Hypothalamus (tissue), 51 donors: ENCODE measurements at places on chromosomes 12 and 14.
A peak's percentile ranks its signal among the peaks of the same experiment; 100 is the strongest.

DNA sequence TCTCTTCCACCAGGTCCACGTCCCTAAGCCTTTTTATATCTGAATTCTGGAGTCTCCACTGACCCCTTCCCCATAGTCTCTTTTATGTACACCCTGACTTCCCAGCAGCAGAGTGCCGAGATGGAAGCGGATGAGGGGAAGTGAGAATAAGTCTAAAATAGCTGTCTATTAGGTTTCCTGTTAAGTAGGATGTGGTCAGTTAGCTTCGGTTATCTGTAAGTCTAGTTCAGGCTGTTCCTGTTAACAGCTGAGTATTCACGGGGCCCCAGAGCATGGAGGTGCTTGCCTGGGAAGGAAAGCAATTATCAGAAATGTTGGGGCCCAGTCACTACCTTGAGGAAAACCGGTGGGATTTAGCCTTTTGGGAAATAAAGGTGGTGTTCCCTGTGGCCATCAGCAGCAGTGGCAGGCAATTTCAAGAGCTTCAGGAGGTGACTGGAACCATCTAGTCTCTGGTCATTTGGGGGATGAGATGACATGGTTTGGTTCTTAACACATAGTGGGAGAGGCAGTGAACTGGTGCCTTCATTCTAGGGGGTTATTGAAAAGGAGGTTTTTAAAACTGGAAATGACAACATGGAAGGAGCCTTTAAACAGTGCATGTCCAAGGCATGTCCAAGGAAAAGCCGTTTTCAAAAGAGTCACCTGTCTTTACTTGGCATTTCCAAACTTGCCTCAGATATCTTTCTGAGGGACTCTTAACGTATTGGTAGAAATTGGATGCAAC is 21.8 kb downstream of the CHST11 start:
- no peak for DNase-seq

GRCh38 chr14:51967521-51967920 is 21.8 kb upstream of the RTRAF start:
- DNase-seq, result no peak

- no peak for DNase-seq
Measured at GRCh38 chr14:36068777-36069534, 107.6 kb downstream of the PTCSC3 start.

DNA sequence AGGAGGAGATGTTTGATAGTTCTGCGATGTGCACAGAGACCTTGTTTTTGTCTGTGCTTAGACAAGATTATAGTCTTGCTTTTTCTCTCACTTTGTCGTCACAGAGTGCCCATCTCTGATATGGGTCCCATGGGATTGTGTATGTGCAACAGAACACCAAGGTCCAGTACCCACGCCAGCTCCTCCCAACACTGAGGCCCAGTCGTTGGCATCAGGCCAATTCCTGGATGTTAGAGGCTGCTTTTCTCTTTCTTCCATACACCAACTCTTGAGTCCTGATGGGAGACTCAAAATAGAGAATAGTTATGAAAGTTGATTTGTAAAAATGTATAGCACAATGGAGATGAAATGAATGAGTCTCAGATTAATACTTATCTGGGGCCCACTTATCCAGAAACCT is 22.7 kb upstream of the PRMT8 start:
- no peak for DNase-seq

DNA sequence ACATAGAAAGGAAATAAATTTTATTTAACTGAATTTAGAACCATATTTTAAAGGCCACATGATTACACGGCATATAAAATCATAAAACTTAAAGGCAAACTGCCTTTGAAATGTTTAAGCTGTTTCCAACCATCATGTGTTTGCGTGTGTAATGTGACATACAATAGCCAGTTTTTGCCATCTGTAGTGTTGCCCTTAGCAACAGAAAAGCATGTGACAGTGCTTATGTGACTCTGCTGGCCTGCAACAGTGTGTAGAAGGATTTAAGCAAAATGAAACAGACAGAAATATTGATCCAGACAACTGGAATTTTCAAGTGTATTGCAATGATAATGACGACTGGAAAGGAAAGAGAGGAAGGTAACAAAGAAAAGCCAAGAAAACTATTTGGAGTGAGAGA is 49.5 kb downstream of the TSPAN19 start:
- DNase-seq, result no peak

- no peak for DNase-seq
Measured at GRCh38 chr14:96824283-96824682, 27.1 kb downstream of the VRK1 start.

DNA sequence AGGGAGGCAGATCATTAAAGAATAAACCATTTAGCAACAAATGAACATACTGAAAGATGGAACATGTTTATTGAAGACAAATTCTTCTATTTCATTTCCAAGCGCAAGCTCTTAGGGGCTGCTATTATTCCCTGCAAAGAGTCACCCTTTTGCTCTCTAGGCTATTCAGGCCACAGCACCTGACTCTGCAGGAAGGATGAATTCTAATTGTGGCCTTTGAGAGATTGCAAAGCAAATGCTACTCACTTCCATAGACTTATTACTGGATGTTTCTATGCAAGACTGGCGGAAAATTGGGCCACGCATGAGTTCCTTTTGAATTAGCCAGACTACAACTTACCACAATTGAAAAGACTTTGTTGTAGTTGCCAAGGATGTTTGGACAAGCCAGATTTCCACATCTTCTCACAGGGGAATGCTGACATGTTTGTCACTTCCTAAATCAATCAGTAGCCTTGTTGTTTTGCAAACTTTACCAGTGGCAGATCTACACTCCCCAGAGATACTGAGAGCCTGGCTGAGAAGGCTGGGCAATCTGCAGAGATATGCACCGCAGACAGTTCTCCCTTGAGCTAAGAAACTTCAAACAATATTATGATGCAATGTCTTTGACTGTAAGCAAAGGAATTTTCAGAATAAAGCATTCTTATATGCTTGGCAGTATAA is 334.3 kb upstream of the SYT1 start:
- DNase-seq, result no peak

GRCh38 chr14:22850944-22851764 is 14.8 kb downstream of the MMP14 start:
- DNase-seq, result peak; percentile 70

GRCh38 chr12:106094304-106094703 is 44.5 kb downstream of the NUAK1 start:
- DNase-seq, result no peak

GRCh38 chr14:93005135-93005813 is 82.3 kb downstream of the CHGA start:
- DNase-seq, result no peak

- DNase-seq, result no peak
Measured at GRCh38 chr12:116201908-116202307, 75.6 kb downstream of the MED13L start.

DNA sequence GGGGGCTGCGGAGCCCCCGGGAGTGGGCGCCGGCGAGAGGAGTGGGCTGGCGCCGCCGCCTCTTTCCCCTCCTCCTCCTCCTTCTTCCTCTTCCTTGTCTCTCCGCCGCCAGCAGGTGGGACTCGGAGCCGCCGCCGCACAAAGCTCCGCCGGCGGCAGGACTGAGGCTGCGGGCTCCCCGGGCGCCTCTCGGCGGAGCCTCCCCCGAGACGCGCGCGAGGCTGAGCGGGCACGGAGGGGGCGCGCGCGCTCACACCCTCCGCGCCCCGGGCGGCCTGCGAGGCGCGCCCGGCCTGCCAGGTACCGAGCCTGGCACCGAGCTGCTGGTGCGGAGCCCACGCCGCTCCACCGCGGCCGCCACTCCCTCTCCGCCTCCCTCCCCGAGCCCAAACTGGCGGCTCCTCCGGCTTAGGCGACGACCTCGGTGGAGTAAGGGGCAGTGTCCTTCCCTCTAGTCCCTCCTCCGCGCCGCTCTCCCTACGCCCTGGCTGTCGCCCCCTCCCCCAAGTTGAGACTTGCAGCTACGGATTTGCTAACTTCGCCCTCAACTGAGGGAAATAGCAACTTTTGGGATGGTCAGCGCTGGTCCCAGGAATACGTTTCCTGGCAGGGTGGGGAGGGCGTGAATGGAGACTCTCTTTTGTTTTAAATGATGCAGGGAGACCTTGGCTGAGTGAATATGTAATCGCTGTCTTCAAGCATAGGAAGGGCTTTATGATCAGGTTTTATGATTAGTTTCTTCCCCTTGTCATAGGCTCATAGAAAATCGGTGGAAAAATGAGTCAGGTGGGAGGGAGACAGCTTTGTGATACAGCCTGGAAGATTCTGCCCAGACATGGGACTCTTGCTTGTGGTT is 199.5 kb upstream of the CAND1 start:
- DNase-seq, result peak; percentile 10
